ENCODE measurements at places on chromosomes 1 and 21. TPM values are rescaled to one million over a fixed set of nuclear protein-coding genes. Genes with fewer than 3 reads are reported as not detected.
A peak's percentile ranks its signal among the peaks of the same experiment; 100 is the strongest.

DNA sequence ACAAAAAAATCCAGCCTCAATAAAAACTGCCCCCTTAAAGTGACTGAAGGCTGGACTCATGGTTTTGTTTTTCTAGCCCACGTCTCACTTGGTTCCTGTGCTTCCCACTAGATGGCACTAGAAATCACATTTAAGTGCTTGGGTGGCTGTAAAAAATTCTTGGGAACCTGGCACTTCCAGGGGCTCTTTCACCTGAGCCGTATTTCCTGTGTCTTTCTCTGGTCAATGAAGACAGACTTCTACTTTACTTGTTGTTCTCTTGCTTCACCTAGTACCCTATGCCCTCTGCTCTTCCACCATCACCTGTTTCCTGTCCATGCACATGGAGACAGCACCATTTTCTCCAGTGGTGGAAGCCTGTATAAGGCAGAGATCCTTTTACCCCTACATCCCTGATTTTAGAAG is 20.0 kb downstream of the METTL13 start:
- peak; percentile 63 for DNase-seq

- no peak for DNase-seq
Measured at GRCh38 chr1:194723067-194723466, 1536.7 kb upstream of the B3GALT2 start.

Gene SUSD4
- 2.8 TPM for polyA plus RNA-seq

DNA sequence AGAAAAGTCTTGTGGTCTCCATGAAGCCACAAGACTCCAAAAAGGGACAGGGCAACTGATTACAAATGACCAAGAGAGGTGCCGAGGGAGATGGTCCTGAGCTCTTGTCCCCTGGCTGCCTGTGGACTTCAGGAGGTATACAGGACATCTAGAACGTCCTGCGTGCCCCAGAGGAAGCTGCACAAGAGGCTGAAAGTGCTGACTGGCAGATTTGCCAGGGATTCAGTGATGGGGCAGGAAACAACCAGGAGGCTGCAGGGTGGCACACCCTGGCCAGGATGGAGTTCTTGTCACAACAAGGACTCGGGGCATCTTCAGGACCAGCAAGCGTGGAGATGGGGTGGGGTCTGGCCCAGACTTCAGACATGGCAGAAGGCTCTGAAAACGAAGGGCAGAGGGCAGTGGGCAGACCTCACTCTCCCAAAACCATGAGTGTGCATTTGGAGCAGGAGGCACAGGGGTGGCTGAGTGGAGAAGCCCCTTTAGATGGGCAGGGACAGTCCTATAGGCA is 13.4 kb upstream of the PKP1 start:
- DNase-seq: no peak

- DNase-seq: no peak
Measured at GRCh38 chr1:199265319-199265718, 626.5 kb downstream of the PTPRC start.

Gene ZNF692
- 35.1 TPM for polyA plus RNA-seq

Gene ALPL
- polyA plus RNA-seq: 3.4 TPM

GRCh38 chr1:165834881-165835280 is 7.5 kb downstream of the UCK2 start:
- DNase-seq: no peak

DNA sequence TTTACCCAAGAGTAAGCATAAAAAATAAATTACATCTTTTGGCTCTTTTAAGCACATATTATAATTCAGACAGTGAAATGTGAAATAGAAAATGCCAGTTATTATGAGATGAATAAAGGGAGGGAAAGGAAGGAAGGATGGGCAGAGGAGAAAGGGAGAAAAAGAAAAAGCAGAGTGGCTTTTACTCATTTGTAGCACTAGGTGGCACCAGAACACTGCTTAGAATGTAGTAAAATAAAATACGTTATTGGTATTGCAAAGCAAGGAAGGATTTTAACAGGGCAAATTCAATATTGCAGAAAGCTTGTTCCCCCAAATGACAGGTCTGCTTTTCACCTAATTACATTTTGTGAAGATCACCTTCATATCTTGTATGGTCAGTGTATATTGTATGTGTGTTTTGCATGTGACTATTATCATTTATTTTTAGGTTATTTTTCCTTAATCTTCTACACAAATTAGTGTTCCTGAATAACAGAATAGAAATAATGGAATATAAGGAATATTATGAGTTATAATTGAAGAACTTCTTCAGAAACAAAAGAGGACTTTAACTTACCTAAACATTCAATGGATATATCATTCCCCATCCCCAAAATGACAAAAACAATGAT is 9.1 kb upstream of the PCNX2 start:
- DNase-seq: peak; percentile 42

DNA sequence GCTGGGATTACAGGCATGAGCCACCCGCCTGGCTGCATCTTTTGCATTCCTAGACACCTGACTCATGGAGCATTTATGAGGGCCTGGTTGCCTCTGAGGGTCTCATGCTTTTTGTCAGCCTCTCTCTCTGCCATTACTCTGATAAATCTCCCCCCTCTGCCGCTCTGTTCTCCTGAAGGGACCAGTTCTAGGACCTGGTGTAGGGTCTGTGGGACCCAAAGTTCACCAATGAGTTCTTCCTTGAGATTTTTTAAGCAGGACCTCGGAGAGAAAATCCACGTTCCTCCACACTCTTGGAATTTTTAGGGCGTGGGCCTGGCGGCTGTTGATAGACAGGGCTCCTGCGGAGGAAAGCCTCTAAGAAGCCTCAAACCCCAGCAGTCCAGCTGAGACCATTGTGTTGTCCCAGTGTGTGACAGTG is 91.9 kb upstream of the ERRFI1 start:
- no peak for DNase-seq

- no peak for DNase-seq
Measured at GRCh38 chr1:87208931-87209330, 119.7 kb upstream of the LMO4 start.

DNA sequence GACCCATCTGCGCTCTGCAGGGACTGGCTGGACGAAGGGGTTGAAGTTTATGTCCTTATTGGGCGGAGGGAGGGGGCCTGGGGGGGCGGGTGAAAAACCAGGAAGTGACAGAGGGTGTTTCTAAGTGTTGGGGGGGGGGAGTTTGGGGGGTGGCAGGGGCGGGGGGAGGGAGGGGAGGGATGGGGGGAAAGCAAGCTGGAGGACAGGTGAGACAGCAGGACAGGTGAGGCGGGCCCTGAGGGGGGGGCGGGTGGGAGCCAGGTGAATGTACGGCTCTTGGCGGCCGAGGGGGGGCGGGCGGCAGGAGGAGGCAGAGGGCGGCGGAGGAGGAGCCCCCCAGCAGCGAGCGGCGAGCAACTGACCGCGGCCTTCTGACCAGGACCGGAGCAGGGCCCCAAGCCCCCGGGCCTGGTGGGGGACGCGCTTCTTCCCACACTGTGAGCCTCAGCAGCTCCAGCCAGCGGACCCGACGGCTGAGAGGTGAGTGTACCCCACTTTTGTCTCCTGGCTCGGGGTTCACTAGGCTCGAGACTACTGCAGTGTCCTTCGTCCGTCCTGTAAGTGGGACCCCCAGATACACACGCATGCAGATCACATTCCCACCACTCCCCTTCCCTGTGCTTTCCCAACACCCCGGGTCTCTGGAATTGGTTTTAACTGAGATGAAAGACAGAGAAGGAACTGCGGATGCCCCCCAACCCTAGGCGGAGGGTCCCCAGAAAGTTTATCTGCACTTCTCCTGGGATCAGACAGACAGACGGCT is at the start of gene ZBTB7B:
Gene ZBTB7B, plus strand, starts transcription at position 339 of the 763 bp plus-strand sequence. CDS start 11,859 bp downstream, outside the sequence.
- DNase-seq: no peak

DNA sequence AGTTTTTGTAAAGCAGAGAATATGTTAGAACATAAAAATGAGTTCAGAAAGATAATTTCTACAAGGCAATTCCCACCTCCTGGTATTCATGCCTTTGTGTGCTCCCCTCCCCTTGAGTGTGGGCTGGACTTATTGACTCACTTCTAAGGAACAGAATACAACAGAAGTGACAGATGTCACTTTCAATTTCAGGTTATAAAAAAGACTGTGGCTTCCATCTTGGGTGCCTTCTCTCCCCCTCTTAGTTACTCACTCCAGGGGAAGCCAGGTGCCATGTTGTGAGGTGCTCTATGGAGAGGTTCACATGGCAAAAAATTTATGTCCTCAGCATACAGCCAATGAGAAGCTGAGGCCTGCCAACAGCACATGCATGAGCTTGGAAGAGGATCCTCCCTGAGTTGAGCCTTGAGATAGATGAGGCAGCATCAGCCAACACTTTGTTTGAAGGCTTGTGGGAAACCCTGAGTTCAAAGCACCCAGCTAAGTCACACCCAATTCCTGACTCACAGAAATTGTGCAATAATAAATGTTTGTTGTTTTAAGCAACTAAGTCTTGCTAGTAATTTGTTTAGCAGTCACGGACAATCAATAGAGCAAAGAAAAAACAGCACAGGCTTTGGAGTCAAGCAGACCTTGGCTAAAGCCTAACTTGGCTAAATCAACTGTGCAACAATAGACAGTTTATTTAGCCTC is 73.5 kb upstream of the NGF start:
- peak; percentile 10 for DNase-seq

GRCh38 chr1:67766141-67766978 is 66.9 kb downstream of the GNG12 start:
- peak; percentile 86 for DNase-seq

GRCh38 chr1:78619032-78619431 is 1.2 kb upstream of the IFI44L start:
- no peak for DNase-seq
